ENCODE measurements at places on chromosomes 12 and 14. TPM values are rescaled to one million over a fixed set of nuclear protein-coding genes. Genes with fewer than 3 reads are reported as not detected.

Gene ASPG
- total RNA-seq = not detected

Gene IKZF4
- 4.4 TPM for total RNA-seq

Gene OR6C76
- not detected for total RNA-seq

DNA sequence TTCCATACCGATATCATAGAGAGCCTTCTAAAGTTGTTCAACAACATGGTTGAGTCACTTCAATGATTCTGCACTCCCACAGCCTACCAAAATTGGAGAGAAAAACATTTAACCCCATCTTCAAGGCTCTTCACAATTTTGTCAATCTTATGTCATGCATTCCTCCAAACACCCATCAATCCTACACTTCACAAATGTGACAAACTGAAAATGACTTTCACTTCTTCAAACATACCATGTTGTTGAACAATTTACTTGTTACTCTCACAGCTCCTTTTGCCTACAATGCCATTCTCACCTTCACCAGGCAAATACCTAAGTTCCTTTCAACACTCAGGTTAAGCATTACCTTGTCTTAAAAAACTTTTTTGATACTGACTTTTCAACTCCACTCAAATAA is 88.0 kb downstream of the OSBPL8 start:
- H3K27me3 ChIP-seq = no peaks in the 10 kb centered on the region
- no peak overlapping the region for H3K4me3 ChIP-seq
- no peaks in the 10 kb centered on the region for H3K4me1 ChIP-seq
- H3K36me3 ChIP-seq = no peaks in the 10 kb centered on the region

GRCh38 chr12:104498211-104498801 is 41.6 kb downstream of the CHST11 start:
- H3K4me1 ChIP-seq = peaks cover 65% of the 10 kb centered on the region
- peak; percentile 79 for DNase-seq
- no peak overlapping the region for H3K4me3 ChIP-seq
- H3K36me3 ChIP-seq = no peaks in the 10 kb centered on the region

GRCh38 chr14:55807053-55807880 is 227.3 kb downstream of the KTN1 start:
- DNase-seq = peak; percentile 63
- H3K36me3 ChIP-seq = no peaks in the 10 kb centered on the region
- H3K4me1 ChIP-seq = peaks cover 29% of the 10 kb centered on the region
- no peak overlapping the region for H3K4me3 ChIP-seq
- no peaks in the 10 kb centered on the region for H3K27me3 ChIP-seq

Data from natural killer cell (primary cell).